ENCODE measurements at places on chromosomes 6 and 20.
A peak's percentile ranks its signal among the peaks of the same experiment; 100 is the strongest.

- no peak for DNase-seq
Observed at GRCh38 chr20:62723351-62723750, 14.7 kb downstream of the NTSR1 start.

GRCh38 chr20:44837946-44838345 is 27.6 kb upstream of the RIMS4 start:
- DNase-seq, result no peak

DNA sequence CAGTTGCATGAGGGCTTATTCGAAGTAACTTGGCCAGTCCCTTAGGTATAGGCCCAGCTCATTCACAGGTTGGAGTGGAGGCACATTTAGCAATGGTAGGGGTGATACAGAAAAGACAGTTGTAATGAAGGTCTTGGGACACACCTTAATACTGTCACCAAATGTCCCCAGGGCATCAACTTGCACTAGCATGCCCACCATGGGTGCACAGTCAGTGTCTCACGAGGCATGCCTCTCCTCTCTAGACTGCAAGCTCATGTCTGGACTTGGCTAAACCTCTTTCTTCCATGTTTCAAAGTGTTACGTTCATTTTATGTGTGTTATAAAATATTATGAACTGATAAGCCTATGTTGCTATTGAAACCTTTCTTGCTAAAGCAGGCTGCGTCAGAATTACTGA is 124.0 kb upstream of the ECI2 start:
- no peak for DNase-seq

DNA sequence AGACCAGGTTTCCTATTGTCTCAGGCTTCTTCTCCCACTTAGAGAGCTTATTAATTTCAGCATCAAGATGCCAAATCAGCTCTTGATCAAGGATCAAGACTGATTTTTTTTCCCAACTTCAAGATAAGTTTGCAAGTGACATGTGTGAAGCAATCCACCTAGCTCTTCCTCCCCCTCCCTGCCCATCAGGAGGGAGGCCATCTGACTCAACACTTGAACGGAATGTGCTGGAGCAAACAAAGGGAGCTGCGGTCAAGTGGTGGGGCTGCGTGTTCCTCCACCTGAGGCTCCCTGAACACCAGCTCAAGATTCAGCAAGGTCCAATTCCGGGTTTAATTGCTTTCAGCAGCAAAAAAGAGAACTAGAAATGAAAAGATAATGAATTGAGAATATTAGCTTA is 38.7 kb downstream of the TTI1 start:
- DNase-seq, result no peak

- DNase-seq, result no peak
Observed at GRCh38 chr6:164337024-164337924, 922.8 kb downstream of the QKI start.

- peak; percentile 92 for DNase-seq
Observed at GRCh38 chr6:121932076-121932991, 467.1 kb upstream of the HSF2 start.

GRCh38 chr6:133159255-133159795 is 81.8 kb upstream of the EYA4 start:
- DNase-seq, result no peak

GRCh38 chr20:41234041-41234440 is 83.5 kb downstream of the ZHX3 start:
- DNase-seq, result no peak

GRCh38 chr6:157364705-157365104 is 16.3 kb upstream of the ZDHHC14 start:
- no peak for DNase-seq

DNA sequence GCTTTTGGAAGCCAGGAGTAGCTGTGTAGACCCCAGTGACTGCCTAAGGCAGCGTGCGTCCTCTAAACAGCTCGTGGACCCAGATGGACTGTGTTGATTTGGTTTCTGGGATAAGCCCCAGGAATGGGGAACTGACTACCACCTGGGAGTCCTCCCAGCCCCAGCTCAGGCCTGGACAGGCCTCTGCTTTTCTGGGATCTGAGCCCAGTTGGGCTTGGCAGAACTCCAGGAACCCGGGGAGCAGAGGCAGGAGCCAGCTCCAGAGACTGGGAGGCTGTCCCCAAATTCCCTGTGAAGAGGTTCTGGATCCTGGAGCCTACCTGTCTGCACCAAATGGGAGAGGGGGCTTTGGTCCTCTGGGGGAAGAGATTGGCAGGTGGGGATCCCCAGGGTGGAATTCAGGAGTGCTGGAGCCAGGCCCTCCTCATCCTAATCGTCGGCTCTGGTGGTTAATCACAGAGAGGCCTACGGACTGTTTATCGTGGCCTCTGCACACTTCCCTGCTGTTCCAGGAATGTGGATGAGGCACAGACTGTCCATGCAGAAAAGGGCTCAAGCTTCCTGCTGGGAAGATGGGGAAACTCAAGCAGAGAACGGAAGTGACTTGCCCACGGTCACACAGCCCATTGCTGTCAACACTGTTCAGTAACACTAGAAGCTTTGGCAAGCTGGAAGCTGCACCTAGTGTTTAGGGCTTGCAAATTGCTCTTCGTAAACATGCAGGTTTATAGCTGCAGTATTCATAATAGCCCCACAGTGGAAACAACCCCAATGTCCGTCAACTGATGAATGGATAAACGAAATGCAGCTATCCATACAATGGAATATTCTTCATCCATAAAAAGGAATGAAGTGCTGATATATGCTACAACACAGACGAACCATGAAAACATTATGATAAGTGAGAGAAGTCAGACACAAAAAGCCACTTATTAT is 100.6 kb downstream of the KCNB1 start:
- DNase-seq, result no peak

DNA sequence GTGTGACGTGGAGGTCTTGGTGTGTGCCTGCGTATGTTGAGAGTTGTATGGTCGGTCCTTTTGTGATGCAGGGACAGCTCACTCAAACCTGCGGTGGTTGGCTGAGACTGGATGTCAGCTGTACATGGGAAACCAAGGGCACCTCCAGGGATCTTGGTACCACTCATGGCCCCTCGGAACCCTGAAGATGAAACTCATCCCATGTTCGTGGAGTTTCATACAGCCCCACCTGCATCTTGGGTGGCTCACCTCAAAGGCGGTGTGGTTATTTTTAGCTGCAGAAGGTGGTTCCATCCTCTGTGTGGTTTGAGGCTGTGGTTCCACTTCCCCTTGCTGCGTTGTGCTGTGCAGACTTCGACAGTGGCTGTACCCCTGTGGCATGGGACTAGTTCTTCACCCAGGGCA is 52.6 kb upstream of the SLC22A1 start:
- DNase-seq, result no peak

GRCh38 chr20:35618263-35619131 is 2.9 kb downstream of the SPAG4 start:
- DNase-seq, result no peak

DNA sequence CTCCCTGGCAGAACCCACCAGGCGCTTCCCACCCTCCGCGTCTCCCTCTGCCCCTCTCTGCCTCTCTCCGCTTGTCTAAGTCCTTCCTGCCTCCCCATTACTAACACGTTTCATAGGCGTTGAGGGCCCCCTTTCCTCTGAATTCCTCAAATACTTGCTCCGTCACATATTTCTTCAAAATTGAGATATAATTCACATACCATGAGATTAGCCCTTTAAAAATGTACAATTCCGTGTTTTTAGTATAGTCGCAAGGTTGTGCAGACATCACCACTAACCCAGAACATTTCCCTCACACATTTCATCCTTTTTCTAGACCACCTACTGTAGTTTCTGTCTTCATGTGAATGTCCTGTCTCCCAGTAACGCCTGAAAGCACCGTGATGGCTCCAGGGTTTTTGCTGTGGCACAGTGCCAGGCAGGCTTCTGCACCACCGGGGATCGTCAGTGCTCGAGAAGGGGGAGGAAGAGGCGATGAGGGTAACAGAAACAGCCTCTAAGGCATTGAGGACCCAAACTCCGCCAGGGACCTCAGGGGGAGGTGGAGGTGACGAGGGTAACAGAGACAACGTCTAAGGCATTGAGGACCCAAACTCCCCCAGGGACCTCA is 141.9 kb upstream of the SNX9 start:
- DNase-seq, result no peak

DNA sequence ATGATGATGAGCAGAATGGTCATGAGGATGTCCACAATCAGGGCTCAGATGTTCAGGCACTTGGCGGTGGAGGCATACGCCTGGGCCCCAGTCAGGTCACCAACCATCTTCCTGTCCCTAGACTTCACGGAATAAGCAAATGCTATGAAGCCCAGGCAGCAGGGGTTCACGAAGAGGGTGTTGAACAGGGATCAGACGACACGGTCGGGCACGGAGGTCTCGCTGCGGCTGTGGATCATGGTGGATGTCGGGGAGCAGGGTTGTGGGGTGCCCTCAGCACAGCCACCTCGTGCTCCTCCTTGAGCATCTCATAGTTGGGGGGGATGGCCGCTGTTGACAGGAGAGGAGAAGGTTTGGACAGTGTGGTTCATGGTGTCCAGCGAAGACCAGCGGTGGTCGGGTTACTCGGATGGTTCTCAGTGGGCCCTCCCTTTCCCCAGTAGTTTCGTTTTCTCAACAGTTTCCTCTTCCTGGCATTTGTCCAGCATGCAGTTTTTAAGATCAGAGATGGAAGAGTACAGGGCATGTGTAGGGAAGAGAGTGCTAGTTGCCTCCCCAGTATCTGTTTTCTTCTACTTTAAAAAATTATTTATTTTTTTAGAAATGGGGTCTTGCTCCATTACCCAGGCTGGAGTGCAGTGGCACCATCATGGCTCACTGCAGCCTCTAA is 20.3 kb upstream of the SPDEF start:
- DNase-seq, result no peak

DNA sequence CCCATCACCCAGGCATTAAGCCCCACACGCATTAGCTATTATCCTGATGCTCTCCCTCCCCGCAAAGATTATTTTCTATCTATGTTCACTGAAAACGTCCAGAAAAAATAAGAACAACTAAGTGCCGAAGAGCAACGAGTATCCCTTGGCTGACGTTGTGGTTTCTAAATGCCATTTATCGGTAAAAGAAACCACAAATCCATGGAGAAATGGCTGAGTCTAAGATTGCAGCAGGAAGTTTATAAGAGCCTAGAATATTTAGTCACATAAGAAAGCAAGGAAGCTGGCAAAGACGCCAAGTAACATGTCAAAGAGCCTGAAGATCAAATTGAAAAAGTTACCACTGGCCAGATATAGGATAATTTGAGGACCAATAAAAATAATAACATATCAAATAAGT is 18.1 kb upstream of the NOX3 start:
- DNase-seq, result no peak

DNA sequence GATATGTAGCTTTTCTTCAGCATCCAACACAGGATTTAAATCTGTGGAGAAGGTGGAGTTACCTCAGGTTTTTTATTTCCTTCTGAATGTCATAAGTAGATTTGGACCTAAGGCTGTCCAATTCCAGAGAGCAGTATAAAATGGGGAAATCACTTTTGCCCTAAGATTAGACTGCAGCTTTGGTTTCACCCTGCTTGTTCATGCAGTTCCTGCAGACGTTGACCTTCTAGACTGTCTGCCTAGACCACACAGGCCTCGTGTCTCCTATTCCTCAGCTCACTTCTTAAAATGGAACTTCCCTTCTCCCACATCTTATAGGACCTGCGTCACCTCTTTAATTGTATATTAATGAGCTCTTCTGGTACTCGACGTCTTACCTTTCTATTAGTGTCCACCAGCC is 26.0 kb upstream of the C6orf62 start:
- DNase-seq, result no peak

DNA sequence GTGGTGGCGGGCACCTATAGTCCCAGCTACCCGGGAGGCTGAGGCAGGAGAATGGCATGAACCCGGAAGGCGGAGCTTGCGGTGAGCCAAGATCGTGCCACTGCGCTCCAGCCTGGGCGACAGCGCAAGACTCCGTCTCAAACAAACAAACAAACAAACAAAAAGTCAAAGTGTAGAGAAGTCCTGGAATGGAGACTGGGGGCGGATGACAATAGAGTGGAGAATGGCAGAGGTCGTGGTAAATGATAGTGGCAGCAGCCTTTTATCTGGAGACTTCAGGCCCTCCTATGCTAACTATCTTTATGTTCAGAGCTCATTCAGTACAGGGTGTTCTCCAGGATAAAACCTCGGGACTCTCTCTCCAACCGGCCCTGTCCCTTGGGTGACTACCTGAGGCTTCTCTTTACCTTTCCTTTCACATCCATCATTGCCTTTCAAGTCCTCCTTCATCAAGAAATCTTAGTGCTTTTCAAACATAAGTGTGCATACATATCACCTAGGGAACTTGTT is 1.4 kb upstream of the FKBPL start:
- DNase-seq, result no peak

DNA sequence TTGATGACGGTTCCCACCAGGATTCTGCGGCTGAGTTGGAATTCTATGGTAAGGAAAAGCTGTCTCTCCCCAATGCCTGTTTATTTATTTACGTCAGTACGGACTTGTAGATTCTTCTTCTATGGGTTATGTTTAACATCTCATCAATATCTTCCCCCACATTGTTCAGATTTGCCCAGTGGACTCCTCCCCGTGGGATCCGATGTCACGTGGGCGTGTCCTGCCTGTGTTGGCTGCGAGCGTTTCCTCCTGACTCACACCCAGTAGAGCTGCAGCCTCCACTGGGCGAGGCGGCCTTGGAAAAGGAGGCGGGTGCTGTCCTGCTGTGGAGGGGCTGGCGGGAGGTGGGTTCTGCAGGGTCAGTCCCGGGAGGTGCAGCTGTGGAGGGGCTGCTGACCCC is 46.8 kb upstream of the SLCO4A1 start:
- no peak for DNase-seq

GRCh38 chr20:44810391-44811149 is at the start of gene RIMS4:
Gene RIMS4 (minus strand): TSS chr20:44810546. CDS start chr20:44810271, 275 bp downstream.
- DNase-seq, result no peak

GRCh38 chr6:105616521-105616920 is 213.6 kb upstream of the PREP start:
- DNase-seq, result no peak

GRCh38 chr20:9572670-9573069 is 58.3 kb downstream of the LAMP5 start:
- DNase-seq, result no peak

GRCh38 chr20:49986049-49986448 is 3.3 kb downstream of the SNAI1 start:
- DNase-seq, result no peak

DNA sequence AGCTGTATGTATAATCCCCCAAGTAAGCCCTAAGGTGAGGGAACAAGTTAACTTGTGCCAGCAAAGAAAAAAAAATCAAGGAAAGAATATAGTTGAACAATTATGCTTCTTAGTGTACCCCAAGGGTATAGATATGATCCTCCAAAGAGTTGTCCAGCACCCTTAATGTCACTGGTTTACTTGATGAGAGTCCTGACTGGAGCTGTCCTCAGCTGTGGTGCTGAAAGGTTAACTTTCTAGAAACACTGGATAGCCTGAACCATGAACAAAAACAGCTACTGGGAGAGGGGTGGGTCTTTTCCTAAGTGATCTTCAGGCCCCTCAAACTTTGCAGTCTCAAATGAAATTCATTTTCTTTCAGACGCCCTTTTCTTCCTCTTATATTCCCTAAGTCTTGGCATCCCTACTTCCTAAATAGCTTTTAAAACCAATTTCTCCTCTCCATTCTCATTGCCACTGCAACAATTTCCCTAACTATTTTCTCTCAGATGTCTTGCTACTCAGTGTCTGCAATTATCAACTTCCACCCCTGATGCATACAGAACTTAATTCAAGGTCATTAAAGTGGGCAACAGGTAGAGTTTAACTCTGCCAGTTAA is 83.5 kb upstream of the PROKR2 start:
- DNase-seq, result no peak

GRCh38 chr6:103079867-103080266 is 1686.4 kb downstream of the GRIK2 start:
- no peak for DNase-seq

GRCh38 chr6:135475292-135475886 is 22.2 kb downstream of the AHI1 start:
- DNase-seq, result no peak

All from AG09319 (cell line).